ENCODE measurements at places on chromosomes 4 and X. TPM values are rescaled to one million over a fixed set of nuclear protein-coding genes. Genes with fewer than 3 reads are reported as not detected.

DNA sequence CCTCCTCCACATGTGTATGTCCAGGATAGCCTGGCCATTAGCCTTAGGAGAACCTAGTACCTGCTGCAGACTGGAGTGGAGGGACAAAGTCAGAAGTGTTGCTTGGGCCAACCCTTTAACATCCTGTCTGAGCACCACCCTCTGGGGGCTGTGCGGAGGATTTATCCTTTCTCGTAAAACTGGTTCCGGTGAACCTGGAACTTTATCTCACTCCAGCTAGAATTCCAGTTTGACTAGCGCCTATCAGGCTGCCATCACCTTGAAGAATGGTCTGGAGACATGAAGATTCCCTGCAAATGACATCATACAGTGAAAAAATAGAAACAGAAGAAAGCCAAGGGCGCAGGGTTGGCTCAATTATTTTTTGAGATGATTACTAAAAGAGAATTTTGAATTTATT lies 4.0 kb downstream of the TCEAL8 start:
- no peak for DNase-seq

DNA sequence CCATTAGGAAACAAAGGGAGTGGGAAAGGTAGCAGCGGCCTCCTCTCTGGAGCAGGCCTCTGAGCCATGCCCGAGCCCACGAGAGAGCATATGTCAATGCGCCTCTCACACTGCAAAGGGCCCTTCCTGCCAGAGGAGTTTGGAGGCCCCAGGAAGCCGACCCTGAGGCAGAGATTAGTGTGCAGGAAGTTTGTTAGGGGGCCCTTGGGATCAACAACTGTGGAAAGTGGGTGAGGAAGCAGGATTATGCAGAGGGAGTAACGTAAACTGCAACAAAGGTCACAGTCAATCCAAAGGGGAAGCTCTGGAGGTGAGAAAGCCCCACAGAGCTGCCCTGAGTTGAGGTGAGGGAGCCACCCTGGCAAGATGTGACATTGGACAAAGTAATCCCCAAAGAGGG lies 17.4 kb downstream of the RTL5 start:
- DNase-seq, result no peak

DNA sequence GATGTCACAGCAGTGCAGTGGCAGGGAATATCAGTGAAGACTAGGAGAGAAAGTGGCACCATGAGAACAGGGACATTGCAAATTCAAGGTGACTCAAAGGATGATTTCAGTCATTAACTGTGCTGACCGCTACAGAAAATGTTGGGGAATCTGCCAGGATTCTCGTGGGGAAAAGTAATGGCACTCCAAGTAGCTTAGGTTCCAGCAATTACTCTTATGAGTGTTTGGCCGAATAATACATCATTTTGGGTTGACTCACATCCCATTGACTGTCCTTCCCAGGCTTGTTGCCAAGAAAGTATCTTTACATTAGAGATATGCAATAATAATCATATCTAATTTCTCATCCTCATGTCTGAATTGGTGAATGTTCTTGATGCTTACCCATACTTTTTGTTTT lies 1411.1 kb upstream of the PCDH7 start:
- no peak for DNase-seq

- no peak for DNase-seq
Measured at GRCh38 chr4:141768954-141769353, 132.6 kb downstream of the IL15 start.

GRCh38 chrX:132375941-132376340 lies 112.9 kb downstream of the MBNL3 start:
- no peak for DNase-seq

GRCh38 chr4:79330720-79331119 lies 4.9 kb upstream of the NAA11 start:
- DNase-seq, result no peak

DNA sequence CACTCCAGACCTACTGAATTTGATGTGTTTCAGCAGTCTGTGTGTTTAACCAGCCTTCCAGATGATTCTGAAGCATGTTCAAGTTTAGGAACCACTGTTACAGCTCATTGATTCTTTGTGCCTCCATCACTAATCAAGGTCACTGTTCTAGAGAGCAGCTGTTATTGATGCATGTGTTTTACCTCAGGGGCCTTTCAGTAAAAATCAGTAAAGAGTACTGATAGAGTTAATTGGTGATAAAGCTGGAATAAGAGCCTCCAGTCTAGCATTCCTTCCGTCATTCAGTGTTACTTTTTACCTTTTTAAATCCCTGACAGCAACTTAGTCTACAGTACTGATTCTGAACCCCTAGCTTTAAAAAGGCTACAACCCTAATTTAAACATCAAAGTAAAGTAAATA lies 12.9 kb downstream of the CPEB2 start:
- DNase-seq, result no peak

DNA sequence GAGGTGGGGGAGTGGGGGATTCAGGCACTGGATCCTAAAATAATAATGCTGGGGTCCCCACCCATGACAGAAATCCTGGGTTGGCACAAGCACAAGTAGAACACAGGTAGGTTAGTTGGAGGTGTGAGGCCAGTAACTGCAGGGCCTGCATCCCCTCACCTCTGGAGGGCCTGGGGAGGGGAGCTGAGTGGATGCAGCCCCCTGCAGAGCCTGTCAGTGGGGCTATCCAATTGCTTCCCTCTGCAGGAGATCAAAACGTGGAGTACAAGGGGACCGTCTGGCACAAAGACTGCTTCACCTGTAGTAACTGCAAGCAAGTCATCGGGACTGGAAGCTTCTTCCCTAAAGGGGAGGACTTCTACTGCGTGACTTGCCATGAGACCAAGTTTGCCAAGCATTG lies 43.7 kb downstream of the MAP7D3 start:
- DNase-seq, result no peak

NLGN4X gene
- 1.3 TPM for total RNA-seq

MAGEB1 gene
- not detected for total RNA-seq

All from esophagus squamous epithelium (tissue), 5 donors.